ENCODE measurements at places on chromosomes 11 and 22.

DNA sequence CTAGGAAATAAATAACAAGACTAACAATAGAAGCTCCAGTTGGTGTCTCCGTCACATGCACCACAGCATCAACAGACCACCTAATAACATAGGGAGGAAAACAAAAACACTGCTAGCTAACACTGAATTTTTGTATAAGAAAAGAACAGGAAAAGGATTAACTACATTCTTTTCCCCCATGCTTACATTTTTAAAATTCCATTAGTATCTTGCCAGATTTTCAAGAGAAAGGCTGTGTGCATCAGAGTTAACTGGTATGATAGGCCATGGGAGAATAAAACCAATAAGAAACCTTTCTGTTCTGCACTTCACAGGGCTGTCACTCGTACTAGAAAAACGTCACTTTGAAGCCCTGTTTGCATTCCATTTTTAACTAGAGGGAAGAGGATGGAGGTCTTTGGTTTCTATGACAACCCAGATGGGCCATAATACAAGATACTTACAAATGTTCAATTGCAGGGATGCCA, 79.0 kb downstream of the LARGE2 start:
- DNase-seq, result no peak

DNA sequence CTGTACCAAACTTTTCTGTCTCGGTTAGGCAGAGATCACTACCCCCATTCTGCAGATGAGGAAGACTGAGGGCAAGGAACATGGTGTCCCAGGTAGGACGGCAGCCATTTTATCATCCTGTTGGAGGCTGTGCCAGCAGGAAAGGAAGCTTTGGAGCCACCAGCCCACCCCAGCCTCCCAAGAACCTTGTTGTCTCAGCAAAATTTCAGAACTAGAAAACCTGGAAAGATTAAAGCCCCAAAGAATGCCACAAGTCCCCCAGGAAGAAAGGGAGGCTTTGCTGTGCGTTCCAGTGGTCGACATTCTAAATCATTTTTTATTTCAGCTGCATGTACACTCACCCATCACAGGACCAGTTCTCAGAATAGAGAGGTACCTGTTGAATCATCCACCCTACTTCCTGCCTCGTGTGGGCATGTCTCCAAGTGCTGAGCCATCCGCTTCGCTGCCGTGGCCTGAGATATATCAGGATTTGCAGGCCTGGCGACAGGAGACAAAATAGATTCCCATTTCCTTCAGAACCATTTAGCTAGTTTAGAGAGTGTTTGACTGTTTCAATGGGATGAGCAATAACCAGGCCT, 13.0 kb upstream of the EIF3D start:
- DNase-seq, result peak; percentile 76

- DNase-seq, result no peak
Observed at GRCh38 chr11:75802021-75802912, 12.7 kb upstream of the UVRAG start.

DNA sequence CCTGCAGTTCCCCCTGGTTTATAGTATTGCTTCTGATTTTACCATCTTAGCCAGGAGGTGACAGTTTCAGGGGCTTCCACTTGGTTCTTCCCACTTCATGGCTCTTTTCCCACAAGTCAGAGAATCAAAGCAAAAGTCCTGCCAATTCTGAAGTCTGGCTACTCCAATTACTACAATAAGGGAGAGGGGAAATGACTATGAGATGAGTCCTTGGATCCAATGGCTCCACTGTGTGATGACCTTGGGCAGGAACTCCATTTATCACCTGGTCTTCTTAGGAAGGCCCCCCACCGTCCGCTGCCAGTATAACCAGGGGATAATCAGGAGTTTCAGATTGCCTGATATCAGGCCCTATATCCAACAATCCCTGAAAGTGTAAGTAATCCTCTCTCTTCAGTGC, 31.6 kb upstream of the CCND1 start:
- no peak for DNase-seq

GRCh38 chr11:64998690-64999431, 2.1 kb upstream of the BATF2 start:
- DNase-seq, result no peak

DNA sequence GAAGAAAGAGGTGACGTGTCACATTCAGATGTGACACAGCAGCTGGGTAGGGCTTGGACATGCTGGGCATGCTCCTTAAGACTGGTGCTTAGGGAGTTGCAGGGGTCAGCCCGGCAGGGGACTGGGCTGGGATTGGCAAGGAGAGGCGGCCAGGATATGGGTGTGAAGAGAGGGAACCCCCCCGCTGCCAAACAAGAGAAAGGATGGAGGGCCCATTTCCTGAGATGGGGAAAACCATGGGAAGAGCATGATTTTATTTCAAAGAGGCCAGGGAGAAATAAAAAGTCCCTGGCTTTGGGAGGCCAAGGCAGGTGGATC, 5.3 kb downstream of the ATF4 start:
- DNase-seq, result no peak

DNA sequence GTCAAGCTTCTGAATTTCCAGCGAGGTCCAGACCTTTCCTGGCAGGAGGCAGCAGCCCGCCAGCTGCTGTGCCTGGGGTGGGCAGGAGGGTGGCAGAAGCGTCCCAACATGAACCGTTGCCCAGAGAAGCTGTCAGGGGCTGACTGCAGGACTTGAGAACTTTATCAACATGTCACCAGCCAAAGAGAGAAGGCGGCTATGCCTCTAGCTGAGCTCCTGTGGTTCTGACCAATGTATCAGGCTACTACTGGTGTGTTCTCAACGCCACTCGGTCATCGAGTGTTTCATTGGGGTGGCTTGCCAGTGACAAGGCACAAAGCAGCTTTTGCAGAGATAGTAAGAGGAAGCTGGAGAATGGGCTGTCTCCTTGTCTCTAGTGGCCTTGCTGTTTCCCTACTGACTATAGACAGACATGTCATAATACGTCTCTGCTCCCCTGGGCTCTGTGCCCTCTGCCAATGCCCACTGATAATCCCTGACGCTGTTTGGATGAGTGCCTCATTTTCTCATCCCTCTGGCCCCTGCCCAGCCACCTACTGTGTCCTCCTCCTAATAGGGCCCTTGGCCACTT, 17.6 kb upstream of the ASCC2 start:
- no peak for DNase-seq

GRCh38 chr11:103682318-103683184, 353.9 kb upstream of the DDI1 start:
- DNase-seq, result no peak

- no peak for DNase-seq
Observed at GRCh38 chr22:20472629-20473442, 22.8 kb downstream of the KLHL22 start.

GRCh38 chr11:86592659-86593451, 79.6 kb downstream of the ME3 start:
- peak; percentile 69 for DNase-seq

DNA sequence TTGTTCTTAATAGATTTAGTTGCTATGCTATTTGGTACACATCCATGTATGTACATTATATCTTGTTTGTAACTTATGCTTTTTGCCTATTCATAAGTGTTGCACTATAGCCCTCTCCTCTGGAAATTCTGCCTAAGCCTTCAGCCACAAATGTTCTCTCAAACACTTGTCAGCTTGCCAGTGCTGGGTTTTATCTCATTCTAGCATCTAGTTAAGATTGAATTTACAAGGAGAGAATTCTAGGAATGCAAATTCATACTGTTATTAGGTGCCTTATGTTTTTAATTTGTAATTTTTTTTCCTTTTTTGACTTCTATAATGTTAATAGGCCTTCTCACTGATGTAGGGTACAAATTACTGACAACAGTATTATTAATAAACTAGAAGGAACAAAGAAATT, 14.6 kb upstream of the CTSC start:
- no peak for DNase-seq

GRCh38 chr22:45903355-45904135, 73.4 kb downstream of the WNT7B start:
- peak; percentile 14 for DNase-seq

GRCh38 chr22:48955351-48956311, 872.0 kb downstream of the BRD1 start:
- DNase-seq, result no peak
